ENCODE measurements at places on chromosomes 5 and 9.

- DNase-seq, result no peak
These were observed 93.6 kb downstream of the MED27 start for GRCh38 chr9:131986089-131986488.

- no peak for DNase-seq
These were observed 53.0 kb downstream of the SH3RF2 start for GRCh38 chr5:145989428-145989827.

DNA sequence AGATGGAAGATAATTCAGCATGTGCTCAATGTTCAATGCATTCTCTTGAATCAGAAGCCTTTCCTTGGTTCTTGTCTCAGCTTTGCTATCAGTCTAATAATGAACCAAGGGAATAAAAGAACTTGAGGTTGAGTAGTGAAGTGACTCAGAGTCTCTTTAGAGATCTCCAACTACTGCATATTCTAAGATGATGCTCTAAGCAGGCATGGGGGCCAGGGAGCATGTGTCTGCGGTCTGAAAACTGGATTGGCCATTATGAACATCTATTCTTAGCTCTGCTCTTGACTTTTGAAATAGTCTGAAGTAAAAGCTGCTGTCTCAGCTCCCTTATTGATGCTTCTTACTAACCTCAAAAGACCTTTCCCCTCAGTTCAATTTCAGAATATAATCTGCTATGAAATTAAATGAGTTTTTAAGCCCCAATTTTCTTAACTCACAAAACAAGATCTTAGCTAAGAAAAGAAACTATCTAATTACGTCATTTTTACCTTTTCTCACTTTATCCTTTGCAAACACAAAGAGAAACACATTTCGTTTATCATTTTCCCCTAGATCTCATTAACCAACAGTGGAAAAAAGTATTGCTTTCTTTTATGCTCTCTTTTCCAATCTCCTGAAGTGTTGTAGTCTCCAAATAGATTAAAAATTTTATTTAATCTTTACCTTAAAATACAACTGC, 44.8 kb downstream of the PLCXD3 start:
- no peak for DNase-seq

- DNase-seq, result no peak
These were observed 34.9 kb upstream of the FAM120AOS start for GRCh38 chr9:93488244-93488643.

- no peak for DNase-seq
These were observed 51.7 kb downstream of the RXRA start for GRCh38 chr9:134377976-134378375.

DNA sequence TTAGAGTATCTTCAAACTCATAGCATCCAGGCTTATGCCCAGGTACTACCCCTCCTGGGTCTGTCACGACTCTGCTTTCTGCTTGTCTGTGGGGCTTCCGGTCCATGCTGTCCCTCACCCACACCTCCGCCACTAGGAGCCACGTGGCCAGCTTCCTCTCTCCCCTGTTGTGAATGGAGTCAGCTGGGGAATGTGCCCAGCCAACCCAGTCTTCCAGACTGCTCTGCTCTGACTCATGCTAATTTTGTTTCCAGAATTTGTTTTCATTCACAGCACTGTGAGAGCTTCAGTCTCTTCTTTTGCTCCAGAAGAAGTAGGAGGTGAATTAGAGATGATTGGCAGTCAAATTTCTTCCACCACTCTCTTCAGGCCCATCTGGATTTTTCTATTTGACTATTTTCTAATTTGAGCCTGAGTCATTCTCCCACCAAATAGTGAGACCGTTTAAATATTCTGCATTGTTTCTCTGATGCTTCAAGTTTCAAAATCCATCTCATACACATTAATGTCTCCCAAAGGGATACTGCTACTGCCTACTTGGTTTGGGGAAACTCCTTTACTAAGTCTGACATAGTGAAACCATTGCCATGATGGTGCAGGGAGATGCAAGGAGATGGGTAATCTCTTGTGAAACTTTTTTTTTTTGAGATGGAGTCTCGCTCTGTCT, 424.1 kb upstream of the KIF2A start:
- no peak for DNase-seq

GRCh38 chr5:96794757-96795156, 13.0 kb downstream of the ERAP1 start:
- peak; percentile 15 for DNase-seq

Data from effector CD4-positive, alpha-beta T cell (primary cell).